ENCODE measurements at places on chromosomes 3 and 15.

DNA sequence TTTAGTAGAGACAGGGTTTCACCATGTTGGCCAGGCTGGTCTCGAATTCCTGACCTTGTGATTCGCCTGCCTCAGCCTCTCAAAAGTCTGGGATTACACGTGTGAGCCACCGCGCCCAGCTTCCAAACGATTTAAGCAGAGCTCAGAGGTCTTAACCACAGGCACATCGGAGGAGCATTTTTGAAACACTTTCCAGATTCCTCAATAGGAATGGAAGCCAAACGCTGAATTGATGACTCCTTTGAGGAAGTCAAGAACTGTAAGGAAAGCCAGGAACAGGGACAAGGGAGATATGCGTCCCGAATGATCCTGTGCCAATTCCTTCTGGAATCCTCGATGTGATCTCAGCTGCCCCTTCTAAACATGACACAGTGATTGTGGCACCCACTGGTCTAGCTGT lies 40.0 kb downstream of the TRH start:
- no peak for DNase-seq

GRCh38 chr3:42847731-42848130 lies 27.9 kb downstream of the CYP8B1 start:
- DNase-seq, result no peak

DNA sequence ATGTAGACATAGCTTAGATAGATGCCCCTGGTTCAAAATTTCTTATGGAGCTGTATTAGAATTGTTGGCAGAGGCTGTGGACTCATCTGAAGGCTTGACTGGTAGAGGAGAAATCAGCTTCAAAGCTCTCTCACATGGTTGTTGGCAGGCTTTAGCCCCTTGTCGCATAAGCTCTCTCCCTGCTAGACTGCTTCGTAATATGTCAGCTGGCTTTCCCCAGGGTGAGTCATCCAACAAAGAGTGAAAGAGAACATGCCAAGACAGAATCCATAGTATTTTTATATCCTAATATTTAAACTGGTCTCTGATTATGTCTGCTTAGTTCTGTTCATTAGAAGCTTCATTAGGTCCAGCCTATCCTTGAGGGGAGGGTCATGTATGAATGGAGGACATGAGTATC lies 427.4 kb upstream of the NAALADL2 start:
- DNase-seq, result no peak

- DNase-seq, result no peak
These were observed 29.5 kb downstream of the LINS1 start for GRCh38 chr15:100572362-100572983.

- DNase-seq, result no peak
These were observed 22.9 kb upstream of the ABHD10 start for GRCh38 chr3:111955876-111956275.

DNA sequence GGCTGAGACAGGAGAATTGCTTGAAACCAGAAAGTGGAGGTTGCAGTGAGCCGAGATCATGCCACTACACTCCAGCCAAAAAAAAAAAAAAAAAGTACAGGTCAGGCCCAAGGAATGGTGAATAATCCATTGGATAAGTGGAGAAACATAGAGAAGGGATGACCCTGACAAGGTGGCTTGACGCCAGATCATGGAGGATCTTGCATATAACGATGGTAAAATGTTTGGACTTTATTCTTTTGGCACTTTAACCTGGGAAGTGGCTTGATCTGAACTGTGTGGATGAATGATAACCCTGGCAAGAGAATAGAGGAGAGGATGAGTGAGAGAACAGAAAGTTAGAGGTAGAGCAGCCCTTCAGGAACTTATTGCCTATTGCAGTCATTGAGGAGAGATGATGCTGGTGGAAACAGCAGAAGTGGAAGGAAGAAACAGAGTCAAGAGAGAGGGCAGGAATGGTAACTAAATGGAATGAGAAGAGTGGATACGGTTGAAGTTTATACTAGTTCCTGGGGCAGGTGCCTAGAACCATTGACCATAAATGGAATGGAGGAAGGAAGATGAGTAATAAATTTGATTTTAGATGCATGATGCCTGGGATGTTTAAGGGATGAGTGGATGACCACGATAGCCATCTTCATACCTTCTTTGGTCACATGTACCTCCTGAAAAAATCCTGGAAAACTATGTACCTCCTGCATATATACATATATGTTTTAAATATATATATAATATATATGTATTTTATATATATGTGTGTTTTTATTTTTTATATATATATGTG lies 57.8 kb downstream of the BLM start:
- no peak for DNase-seq

DNA sequence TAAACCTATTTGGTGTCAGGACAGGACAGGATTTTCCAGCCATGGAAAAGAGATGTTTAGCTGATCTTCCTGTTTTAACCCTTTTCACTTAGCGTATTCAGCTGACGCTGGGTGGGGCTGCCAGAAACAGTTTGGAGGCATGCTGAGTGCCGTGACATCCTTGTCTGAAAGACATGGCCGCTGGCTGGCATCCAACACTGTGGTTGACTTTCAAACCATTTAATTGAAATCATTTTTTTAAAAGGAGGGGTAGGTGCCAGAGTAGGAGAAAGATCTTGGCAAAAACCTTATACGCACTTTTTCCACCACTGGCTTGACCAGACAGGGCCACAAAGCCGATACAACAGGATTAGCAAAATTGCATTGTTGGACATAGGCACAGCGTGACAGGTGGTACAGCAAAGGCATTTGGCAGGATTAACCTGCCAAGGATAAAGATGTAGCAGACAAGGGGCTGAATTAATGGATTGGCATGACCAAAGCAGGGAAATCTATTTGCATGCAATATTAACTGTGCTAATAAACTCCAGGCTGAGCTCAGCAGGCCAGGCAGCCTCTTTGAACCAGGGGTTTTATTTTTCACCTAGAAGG lies 131.8 kb upstream of the TOPAZ1 start:
- DNase-seq, result no peak

GRCh38 chr3:139299261-139300132 lies 44.3 kb upstream of the MRPS22 start:
- DNase-seq, result no peak

GRCh38 chr3:177284383-177284881 lies 87.2 kb upstream of the TBL1XR1 start:
- no peak for DNase-seq

DNA sequence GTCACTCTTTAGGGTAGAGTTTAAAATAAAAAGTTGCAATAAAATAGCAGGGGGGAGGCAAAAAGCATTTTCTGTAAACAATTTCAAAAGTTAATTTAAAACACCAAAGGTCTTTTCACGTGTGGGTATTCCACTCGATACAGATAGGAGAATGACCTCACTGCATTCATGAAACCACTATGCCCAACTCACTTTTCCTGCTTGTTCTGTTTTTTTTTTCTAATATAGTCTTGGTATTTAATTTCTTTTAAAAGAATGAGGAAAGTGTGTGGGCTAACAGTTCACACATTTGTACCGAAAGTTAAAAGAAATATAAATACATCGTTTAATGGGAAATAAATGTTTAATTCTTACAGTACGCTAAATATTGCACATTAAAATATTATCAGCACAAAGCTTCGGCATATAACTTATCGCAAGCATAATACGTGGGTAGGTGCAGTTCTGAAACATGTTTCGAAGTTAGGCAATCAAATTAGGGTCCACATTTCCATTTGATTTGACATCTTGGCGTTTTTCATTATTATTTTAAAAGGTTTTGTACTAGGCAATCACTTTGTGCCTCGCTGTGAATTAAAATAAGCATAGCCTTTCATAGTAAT lies 41.4 kb downstream of the VGLL4 start:
- DNase-seq, result no peak
